Tibial nerve (tissue), 4 donors: ENCODE measurements at places on chromosomes 1 and 21. TPM values are rescaled to one million over a fixed set of nuclear protein-coding genes. Genes with fewer than 3 reads are reported as not detected.

Gene KMO
- total RNA-seq, result 2.9 TPM

Gene LRIG2
- 26.2 TPM for total RNA-seq

Gene TAS1R1
- total RNA-seq, result not detected

Gene KRTAP20-4
- not detected for total RNA-seq

Gene KCNE2
- not detected for total RNA-seq

Gene CA6
- not detected for total RNA-seq

Gene CDK18
- 5.1 TPM for total RNA-seq

Gene RPE65
- total RNA-seq, result not detected

Gene KCNJ6
- total RNA-seq, result not detected

Gene S100A14
- total RNA-seq, result not detected

Gene OLIG2
- total RNA-seq, result 1.3 TPM

- no peak overlapping the region for H3K27ac ChIP-seq
- H3K27me3 ChIP-seq, result peaks cover 5% of the 10 kb centered on the region
- no peaks in the 10 kb centered on the region for H3K4me1 ChIP-seq
- DNase-seq, result no peak
- no peaks in the 10 kb centered on the region for H3K36me3 ChIP-seq
- H3K4me3 ChIP-seq, result peak overlapping the region; percentile 41
These were observed 1.1 kb downstream of the GFI1 start for GRCh38 chr1:92485381-92486250.

- no peak for DNase-seq
- no peak overlapping the region for H3K27ac ChIP-seq
- no peak overlapping the region for H3K4me3 ChIP-seq
- H3K36me3 ChIP-seq, result peaks cover 2% of the 10 kb centered on the region
- peaks cover 12% of the 10 kb centered on the region for H3K4me1 ChIP-seq
These were observed 10.4 kb downstream of the CBR3 start for GRCh38 chr21:36145259-36145658.

DNA sequence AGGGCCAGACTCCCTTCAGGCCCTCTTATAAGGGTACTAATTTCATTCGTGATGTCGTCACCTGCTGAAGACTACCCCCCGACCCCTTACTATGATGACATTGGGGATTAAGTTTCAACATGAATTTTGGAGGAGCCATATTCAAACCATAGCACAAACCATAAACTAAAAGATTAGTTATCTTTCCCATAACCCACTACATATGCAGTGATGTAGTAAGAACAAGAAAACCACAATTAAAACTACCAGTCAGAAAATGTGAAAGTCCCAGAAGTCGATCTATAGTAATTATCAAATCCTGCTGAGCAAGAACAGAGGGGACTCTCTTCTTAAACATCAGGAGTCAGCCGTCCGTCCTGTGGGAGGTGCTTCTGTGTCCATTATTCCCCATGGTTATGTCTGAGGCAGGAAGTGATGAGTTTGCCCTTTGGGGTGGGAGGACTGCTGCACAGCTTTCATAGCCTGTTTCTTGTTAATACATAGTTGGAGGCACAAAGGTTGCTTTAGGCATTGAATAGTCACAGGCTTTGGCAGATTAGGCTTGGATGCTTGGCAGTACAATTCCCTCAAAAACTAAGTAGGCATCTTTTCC is 35.9 kb upstream of the PTGFRN start:
- DNase-seq, result no peak
- H3K27me3 ChIP-seq, result no peaks in the 10 kb centered on the region
- no peak overlapping the region for H3K27ac ChIP-seq

- DNase-seq, result no peak
- no peaks in the 10 kb centered on the region for H3K4me1 ChIP-seq
- H3K36me3 ChIP-seq, result no peaks in the 10 kb centered on the region
- H3K27me3 ChIP-seq, result no peaks in the 10 kb centered on the region
- no peak overlapping the region for H3K4me3 ChIP-seq
These were observed 79.8 kb downstream of the NFASC start for GRCh38 chr1:204950353-204951001.

- no peak overlapping the region for H3K4me3 ChIP-seq
- H3K27me3 ChIP-seq, result no peaks in the 10 kb centered on the region
- no peaks in the 10 kb centered on the region for H3K4me1 ChIP-seq
- no peak for DNase-seq
- no peak overlapping the region for H3K27ac ChIP-seq
These were observed 53.5 kb downstream of the S1PR1 start for GRCh38 chr1:101290119-101290921.

- H3K4me1 ChIP-seq, result no peaks in the 10 kb centered on the region
- DNase-seq, result no peak
- H3K4me3 ChIP-seq, result no peak overlapping the region
- H3K27ac ChIP-seq, result no peak overlapping the region
- H3K27me3 ChIP-seq, result no peaks in the 10 kb centered on the region
These were observed 12.7 kb upstream of the AIM2 start for GRCh38 chr1:159089184-159089791.

DNA sequence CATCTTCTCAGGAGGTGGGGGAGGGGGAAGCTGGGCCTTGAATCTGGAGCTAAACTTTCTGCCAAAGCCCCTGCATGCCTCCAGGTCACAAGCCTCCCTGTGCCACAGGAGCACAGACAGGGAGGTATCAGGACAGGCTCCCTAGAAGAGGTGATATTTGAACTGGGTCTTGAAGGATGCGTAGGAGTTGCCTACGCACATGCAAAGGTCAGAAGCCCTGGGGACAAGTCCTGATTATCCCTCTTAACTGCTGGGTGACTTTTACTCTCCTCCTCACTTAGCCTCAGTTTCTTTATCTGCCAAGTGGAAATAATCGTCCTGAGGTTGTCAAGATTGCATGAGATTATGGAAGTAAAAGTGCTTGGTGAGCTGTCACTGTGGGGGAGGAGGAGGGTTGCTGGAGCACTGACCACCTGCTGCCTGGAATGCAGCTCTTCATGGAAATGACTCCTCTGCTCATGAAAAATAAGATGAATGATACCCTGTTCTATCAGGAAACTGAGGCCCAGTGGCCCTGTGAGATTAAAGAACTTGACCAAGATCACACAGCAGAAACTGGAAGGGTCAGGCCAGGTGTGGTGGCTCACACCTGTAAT is 50.6 kb upstream of the LAPTM5 start:
- no peak overlapping the region for H3K27ac ChIP-seq
- no peaks in the 10 kb centered on the region for H3K27me3 ChIP-seq
- peaks cover 17% of the 10 kb centered on the region for H3K4me1 ChIP-seq
- no peak overlapping the region for H3K4me3 ChIP-seq

- H3K4me3 ChIP-seq, result no peak overlapping the region
- no peaks in the 10 kb centered on the region for H3K27me3 ChIP-seq
- no peaks in the 10 kb centered on the region for H3K36me3 ChIP-seq
- H3K4me1 ChIP-seq, result no peaks in the 10 kb centered on the region
- DNase-seq, result no peak
These were observed 9.3 kb upstream of the SRARP start for GRCh38 chr1:15994590-15995351.

GRCh38 chr1:187408212-187409004 is 579.7 kb downstream of the PLA2G4A start:
- no peaks in the 10 kb centered on the region for H3K4me1 ChIP-seq
- no peak overlapping the region for H3K4me3 ChIP-seq
- no peaks in the 10 kb centered on the region for H3K27me3 ChIP-seq
- DNase-seq, result no peak

- H3K27me3 ChIP-seq, result no peaks in the 10 kb centered on the region
- no peak overlapping the region for H3K4me3 ChIP-seq
- DNase-seq, result no peak
These were observed 17.0 kb upstream of the ABCD3 start for GRCh38 chr1:94401206-94401605.

DNA sequence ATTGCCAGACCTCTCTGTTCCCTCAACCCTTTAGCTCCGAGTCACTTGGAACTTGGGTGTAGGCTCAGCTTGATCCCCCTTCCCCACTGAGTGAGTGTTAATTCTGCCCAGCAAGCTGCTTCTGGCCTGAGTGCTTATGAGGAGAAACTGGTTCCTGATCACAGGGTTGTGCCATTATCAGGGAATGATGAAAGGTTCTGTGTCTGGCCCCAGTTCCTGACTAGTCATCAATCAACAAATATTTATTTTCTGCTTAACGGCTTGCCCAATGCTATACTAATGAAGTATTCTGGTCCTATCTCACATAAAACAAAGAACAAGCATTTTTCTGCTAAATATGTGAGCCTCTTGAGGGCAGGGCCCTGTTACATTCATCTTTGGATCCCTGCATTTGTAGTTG is 20.8 kb downstream of the CC2D1B start:
- no peaks in the 10 kb centered on the region for H3K4me1 ChIP-seq
- no peaks in the 10 kb centered on the region for H3K27me3 ChIP-seq

DNA sequence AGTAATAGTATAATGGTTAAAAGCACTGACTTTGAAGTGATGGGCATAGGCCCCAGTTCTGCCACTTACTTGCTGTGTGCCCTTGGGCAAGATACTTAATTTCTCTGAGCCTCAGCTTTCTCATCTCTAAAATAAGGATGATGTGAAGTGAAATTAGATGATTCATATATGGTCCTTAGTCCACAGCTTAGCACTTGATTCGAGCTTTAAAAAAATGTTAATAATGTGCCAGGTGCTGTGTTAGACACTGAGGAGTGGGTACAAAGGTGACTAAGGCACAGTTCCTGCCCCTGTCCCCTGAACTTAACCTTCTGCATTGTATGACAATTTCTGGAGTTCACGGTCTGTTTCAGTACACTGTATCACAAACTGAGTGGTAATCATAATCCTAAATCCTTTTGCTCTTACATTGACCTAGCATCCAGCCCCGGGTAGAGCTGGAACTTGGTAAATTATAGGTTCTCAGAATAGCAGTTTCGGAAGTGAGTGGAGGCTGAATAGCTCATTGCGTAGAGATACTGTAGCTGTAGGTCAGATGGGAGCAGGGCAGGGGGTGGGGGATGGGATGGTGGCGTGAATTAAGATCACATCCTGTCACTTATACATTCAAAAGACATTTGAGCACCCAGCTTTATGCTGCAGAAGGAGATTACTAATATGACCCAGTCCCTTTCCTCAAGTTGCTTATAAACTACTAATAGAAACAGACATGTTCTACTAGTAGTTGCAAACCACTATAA is 1.5 kb downstream of the ZNF691 start:
- no peak overlapping the region for H3K27ac ChIP-seq
- peaks cover 5% of the 10 kb centered on the region for H3K36me3 ChIP-seq
- peaks cover 53% of the 10 kb centered on the region for H3K4me1 ChIP-seq
- no peak overlapping the region for H3K4me3 ChIP-seq
- no peak for DNase-seq

DNA sequence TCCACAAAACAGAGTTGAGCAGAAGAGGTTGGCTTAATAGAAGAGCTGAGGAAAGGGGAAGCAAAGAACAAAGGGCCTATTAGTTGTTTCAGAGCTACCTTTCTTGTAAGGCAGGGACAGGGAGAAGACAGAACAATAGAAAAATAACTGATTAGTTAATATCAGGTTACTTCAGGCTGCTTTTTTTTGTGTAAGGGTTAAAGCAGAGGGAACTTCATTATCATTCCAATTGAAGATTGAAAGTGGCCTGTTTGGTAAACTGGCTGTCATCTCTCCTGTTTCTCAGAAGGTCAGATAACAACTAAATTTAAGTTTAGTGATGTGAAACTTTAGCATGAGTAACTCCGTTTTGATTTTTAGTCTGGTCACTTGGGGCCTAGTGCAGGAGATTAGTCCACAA is 22.3 kb downstream of the CDC42 start:
- no peak overlapping the region for H3K27ac ChIP-seq
- no peaks in the 10 kb centered on the region for H3K4me1 ChIP-seq
- H3K27me3 ChIP-seq, result no peaks in the 10 kb centered on the region
- DNase-seq, result no peak
- H3K4me3 ChIP-seq, result no peak overlapping the region

DNA sequence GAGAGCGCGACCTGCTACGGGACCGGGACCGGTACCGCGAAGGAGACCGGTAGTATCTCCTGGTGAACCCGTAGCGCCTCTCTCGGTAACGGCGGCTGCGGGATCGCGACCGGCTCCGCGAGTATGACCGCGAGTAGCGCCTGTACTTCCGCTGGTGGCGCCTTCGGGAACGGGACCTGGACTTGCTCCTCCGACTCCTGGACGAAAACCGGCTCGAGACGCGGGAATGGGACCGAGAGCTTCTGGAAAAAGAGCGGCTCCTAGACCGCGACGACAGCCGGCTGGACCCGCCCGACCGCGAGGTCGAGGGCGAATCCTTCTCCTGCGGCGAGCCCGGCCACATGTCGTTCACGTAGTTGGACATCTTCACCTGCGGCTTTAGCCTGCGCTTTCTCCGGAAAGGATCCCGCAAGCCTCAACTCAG is 642 bp downstream of the RSRP1 start:
- H3K36me3 ChIP-seq, result peaks cover 2% of the 10 kb centered on the region
- no peak for DNase-seq
- H3K27me3 ChIP-seq, result no peaks in the 10 kb centered on the region
- H3K4me3 ChIP-seq, result peak overlapping the region; percentile 65

GRCh38 chr21:17818186-17819113 is 706 bp downstream of the C21orf91 start:
- DNase-seq, result no peak
- no peaks in the 10 kb centered on the region for H3K36me3 ChIP-seq
- peaks cover 18% of the 10 kb centered on the region for H3K4me1 ChIP-seq

DNA sequence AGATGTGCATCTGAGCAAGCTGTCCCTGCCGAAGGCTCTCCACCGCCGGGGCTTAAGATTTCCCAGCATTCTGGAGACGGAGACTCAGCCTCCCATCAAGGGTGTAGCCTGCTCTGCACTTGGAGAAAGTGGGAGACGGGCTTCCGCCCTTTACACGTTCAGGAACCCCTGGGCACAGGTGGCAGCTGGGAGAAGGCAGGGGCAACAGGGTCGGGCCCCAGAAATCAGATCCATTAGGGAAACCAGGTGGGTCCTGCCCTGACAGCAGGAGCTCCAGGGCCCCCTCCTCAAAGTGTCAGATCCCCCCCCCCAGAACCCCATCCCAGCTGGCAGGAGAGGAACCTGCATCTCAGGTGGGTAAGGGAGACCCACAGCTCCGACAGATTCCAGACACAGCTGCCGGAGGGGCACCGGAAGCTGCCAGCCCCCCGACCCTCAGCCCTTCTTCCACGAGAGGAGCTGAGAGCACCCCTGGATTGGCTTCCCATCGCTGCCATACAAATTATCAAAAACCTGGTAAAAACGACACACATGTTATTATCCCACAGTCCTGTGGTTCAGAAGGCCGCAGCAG is 236.6 kb downstream of the NPHP4 start:
- no peak for DNase-seq
- H3K27ac ChIP-seq, result no peak overlapping the region
- H3K4me3 ChIP-seq, result no peak overlapping the region
- H3K36me3 ChIP-seq, result no peaks in the 10 kb centered on the region
- no peaks in the 10 kb centered on the region for H3K4me1 ChIP-seq

GRCh38 chr1:221877311-221877710 is 135.4 kb upstream of the DUSP10 start:
- H3K27ac ChIP-seq, result no peak overlapping the region
- H3K4me3 ChIP-seq, result no peak overlapping the region
- no peaks in the 10 kb centered on the region for H3K36me3 ChIP-seq
- H3K27me3 ChIP-seq, result no peaks in the 10 kb centered on the region
- H3K4me1 ChIP-seq, result no peaks in the 10 kb centered on the region

GRCh38 chr1:93979718-93980319 is 70.6 kb upstream of the GCLM start:
- peak overlapping the region; percentile 46 for H3K27ac ChIP-seq
- no peak for DNase-seq
- H3K27me3 ChIP-seq, result no peaks in the 10 kb centered on the region
- H3K36me3 ChIP-seq, result no peaks in the 10 kb centered on the region

GRCh38 chr1:172408958-172409357 is 11.5 kb upstream of the C1orf105 start:
- no peak overlapping the region for H3K27ac ChIP-seq
- no peaks in the 10 kb centered on the region for H3K4me1 ChIP-seq
- DNase-seq, result no peak
- no peaks in the 10 kb centered on the region for H3K27me3 ChIP-seq

- H3K4me3 ChIP-seq, result no peak overlapping the region
- H3K27me3 ChIP-seq, result no peaks in the 10 kb centered on the region
- H3K27ac ChIP-seq, result no peak overlapping the region
- H3K4me1 ChIP-seq, result no peaks in the 10 kb centered on the region
- DNase-seq, result peak; percentile 26
These were observed 20.3 kb downstream of the ENO1 start for GRCh38 chr1:8858112-8858668.
